ENCODE measurements at places on chromosomes 11 and 22. TPM values are rescaled to one million over a fixed set of nuclear protein-coding genes. Genes with fewer than 3 reads are reported as not detected.

GRCh38 chr22:44143579-44143978, 37.1 kb upstream of the PARVG start:
- no peak for DNase-seq

GRCh38 chr11:27227736-27228135, 135.3 kb downstream of the CCDC34 start:
- no peak for DNase-seq

DNA sequence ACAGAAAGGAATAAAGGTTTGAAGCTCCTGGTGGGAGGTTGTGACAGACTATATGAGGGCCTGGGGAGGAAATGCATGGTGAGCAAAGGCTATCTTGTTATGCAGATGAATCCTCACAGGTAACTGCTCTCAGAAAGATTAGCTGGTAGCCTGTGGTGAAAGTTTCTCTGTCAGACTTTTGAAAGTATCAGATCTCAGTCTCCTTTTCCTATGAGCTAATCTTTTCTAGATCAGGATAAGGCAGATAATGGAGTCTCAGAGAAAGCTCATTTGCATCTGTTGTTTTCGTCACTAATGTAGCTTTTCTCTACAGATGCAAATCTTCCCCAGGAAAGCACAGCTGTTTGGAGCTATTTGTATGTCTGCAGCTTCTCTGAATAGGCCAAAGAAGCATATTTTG, 21.0 kb upstream of the OR6X1 start:
- DNase-seq: no peak

MUC5AC gene
- not detected for total RNA-seq

MRGPRE gene
- not detected for total RNA-seq

DNA sequence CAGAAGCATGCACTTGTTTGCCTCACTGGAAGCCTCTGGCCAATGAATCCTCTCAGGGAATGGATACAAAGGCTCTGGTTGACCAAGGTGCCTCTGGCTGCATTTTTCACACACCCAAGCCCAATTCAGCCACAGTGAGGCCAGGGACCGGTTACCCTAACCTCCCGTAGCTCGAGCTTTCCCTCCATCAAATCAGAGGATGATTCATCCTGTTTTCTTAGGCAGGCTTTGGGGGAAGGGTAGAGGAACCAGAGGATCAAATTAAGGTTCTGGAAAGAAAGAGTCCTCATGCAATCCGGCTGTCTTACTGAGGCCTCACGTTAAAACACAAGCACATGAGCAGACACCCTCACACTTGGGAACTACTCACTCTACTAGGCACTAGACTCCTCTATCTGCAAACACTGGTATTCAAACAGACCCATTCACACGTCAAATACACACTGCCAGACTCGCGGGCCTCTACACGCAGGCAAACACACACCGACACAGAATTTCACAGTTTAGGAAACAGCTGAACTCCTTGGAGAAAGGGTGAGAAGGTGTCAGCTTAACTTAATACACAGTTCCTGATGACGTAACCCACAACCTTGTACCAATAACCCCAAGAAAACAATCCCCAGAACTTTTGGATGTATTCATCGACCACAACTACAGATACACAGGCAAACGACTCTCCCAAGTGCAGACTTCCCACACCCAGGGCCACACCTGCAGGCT, 12.4 kb downstream of the NRXN2 start:
- no peak for DNase-seq

CCDC73 gene
- total RNA-seq: not detected

GRCh38 chr22:44042249-44043218, 18.4 kb downstream of the PARVB start:
- DNase-seq: no peak

DNA sequence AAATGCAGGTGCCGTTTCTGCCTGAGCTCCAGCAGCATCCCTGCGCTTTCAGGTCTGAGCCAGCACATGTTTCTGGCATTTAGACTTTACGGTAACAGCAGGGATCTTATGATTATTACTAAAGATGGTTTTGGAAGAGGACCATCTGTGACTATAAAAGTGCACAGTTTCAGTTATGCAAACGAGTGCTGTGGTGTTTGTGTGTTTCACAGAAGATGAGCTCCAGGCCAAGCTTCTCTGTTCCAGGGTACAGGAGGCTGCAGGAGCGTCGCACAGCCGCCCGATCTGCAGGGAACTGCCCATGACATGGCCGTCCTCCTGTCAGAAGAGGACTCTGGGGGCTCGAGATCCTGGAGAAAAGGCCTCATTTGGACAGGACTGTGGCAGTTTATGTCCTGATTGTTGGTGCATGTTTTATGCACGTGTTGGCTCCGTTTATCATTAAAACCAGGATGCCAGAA, 297.3 kb downstream of the TBC1D22A start:
- no peak for DNase-seq

DNA sequence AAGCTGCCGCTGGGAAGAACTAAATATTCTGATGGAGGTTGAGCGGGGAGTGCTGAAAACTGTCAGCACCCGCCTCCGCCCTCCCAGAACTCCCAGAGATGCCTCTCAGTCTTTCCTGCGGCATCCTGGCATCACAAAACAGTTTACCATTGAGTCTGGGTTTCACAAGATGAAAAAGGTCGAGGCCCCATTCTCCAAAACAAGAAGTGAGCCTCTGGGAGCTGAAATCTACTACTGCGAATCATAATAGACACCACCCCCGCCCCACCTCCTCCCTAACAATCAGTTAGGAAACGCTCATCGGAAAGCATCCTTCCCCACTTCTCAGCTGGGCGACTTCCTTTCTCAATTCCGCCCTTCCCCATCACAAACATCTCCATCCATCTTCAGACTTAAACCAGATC, 1.0 kb downstream of the SUN2 start:
- no peak for DNase-seq

- no peak for DNase-seq
These were observed 72.8 kb downstream of the SFI1 start for GRCh38 chr22:31569126-31569525.

DNA sequence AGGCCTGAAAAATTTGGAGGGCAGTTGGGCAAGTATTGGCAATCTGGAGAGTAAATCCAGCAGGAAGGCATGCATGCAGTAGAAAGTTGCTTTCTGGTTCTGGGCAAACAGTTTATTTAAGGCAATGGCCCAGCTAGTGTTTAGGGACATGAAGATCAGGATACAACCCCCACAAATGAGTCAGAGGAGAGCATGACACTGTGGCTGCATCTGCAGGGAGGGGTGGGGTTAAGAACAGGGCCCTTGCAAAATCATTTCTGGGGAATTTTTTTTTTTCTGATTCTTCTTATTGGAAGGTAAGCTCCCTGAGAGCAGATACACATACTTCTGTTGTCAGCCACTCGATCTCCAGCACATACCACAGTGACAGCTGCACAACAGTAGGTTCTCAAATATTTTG, 61.1 kb downstream of the FDX1 start:
- no peak for DNase-seq

DNA sequence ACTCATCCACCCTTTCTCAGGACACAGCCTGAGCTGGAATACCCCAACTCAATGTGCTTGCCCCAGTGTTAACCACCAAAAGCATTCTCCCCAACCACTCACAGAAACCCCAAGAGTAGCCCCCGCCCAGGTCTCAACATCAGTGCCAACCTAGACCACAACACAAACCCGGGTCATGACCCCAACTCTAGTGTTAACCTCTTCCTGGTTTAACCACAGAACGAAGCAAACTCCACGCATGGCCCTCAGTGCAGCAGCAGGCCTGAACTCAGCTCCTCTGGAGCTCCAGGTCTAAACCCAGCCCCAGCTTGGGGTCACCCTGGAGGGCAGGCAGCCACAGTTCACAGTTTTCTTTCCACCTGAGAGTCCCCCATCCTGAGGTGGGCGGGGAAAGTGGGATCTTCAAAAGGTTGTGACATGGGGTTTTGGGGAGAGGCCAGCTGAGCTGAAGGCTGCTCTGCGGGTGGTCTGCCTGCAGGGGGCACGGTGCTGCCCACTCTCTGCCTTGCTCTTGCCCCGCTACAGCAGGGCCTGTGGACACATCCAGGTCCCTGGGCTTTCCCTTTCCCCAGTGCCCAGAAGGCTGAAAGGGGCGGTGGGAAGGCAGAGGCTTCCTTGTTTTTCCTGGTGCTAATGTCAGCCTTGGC, 37.9 kb downstream of the NECTIN1 start:
- peak; percentile 76 for DNase-seq

DNA sequence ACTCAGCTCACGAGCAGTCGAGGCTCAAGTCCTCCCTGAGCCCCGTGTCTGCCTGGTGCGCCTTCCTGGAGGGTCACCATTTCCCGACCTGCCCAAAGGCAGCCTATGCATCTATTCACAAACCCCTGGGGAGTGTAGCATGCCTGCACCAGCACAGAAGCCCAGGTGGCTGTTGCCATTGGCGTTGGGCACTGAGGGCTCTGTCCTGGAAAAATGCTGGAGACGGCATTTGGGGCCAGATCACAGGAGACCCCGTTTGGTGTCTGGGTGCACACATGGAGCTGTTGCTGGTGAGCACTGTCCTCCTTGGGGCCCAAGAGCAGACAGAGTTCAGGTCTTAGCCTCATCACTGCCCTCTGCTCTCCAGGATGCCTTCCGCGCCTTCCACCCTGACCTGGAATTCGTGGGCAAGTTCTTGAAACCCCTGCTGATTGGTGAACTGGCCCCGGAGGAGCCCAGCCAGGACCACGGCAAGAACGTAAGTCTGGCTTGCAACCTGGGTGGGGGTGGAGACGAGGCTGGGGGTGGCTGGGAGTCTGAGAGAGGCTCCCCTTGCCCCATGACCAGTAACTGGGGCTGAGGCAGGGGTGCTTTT, 9.4 kb downstream of the FADS2 start:
- no peak for DNase-seq

- peak; percentile 51 for DNase-seq
These were observed 28.2 kb downstream of the DBX1 start for GRCh38 chr11:20131788-20132666.

ANO5 gene
- total RNA-seq: not detected

TSKU gene
- total RNA-seq: 1.2 TPM

TLCD5 gene
- 1.2 TPM for total RNA-seq

DNA sequence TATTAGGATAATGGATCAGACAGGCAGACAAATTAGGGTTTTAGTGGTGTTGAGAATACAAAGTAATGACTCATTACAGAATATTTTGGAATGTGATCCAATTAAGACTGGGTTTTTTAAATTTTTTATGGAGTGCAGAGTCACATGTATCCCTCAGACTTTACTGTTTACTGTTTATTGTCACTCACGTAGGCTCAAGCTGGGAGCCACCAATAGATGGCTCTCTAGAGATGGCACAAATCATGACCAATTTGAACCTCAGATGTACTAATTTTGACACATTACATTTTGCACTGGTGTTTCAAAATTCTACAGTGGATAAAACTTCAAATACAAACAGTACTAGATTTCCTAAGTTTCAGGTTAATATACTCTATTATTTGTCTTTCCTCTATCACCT, 53.6 kb upstream of the ANO3 start:
- no peak for DNase-seq

DNAJB7 gene
- not detected for total RNA-seq

- DNase-seq: no peak
These were observed 47.7 kb upstream of the HTATIP2 start for GRCh38 chr11:20315800-20316199.

- DNase-seq: peak; percentile 71
These were observed 13.8 kb downstream of the GGT5 start for GRCh38 chr22:24230911-24231656.

DNA sequence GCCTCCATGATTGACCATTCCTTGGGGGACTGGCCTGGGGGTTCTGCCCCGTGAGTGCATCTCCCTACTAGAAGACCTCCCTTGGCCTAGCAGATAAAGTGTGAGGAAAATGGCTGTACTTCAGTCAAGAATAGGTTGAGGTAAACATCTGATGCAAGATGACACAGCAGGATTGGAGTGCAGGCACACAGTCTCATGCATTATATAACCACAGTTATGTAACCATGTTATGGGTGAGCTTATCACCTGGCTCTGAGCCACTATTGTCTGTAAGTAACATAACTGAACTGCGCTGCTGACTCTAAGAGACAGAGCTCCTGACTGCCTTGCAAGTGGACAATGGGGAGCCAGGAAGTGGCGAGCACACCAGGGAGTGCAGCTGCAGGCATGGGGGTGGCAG, 378.7 kb upstream of the ANO5 start:
- no peak for DNase-seq

DNA sequence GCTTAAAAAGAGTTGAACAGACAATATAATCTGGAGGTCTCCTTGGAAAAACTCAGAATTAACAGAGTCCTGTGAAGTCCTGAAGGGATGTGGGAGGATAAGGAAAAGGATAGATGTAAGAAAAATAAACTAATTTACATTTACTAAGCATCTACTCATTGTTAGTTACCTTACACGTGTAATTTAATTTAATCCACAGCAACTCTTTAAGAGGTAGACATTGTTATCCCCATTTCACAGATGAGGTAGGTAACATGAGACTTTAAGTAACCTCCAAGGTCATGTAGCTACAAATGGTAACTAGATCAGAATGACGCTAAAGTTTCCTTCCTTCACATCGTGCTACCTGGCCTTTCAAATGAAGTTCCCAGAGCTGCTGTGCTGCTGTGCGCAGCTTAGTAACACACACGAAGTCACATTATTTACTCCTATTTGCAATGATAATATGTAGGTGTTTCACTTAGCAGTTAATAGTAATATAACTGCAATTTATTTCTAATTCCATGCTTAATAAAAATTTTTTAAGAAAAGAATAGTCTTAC, 5.7 kb upstream of the PDE3B start:
- no peak for DNase-seq

DNA sequence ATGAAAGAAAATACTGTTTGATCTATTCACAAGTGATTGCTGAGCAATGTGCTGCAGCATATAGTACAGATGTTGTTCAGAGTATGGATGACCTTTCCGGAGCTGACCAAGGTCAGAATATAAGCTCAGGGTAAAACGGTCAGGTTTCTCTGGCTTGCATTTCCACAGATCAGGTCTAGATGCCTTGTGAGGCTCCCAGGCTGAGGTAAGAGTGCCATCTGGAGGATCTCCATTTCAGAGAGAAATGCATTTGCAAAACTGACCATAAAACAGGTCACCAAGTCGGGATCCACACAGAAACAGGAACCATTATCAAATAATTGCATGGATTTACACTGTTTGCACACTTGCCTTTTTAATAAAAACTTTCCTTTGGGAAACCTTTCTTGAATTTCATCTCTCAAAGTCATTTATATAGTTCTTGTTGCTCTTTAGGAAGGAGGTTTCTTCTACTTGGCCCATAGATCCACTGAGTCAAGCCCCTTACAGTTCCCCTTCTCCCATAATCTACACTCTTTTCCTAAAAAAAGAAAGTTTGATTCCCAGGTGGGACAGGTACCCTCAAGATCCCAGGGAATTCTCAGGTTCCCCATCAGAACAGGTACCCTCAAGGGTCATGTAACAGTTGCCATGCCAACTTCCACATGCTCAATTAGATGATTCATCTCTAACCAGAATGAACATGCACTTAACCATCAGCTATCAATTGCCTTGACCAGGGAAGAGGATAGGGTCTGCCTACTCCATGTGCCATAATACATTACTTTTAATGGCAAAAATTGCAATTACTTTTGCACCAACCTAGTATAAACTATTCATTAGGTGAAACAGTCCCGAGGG, 25.0 kb upstream of the TMPRSS5 start:
- peak; percentile 16 for DNase-seq

- DNase-seq: no peak
These were observed 208.4 kb downstream of the BRD1 start for GRCh38 chr22:49619301-49619700.

SLC22A6 gene
- not detected for total RNA-seq

GRCh38 chr11:74506823-74507222, 13.3 kb upstream of the LIPT2 start:
- no peak for DNase-seq

- no peak for DNase-seq
These were observed 59.7 kb upstream of the LUZP2 start for GRCh38 chr11:24437123-24437522.

XKR3 gene
- not detected for total RNA-seq
